CD4-positive, alpha-beta T cell treated with Interleukin-17A for 1 hour (primary cell): ENCODE measurements at places on chromosomes 4 and X.

DNA sequence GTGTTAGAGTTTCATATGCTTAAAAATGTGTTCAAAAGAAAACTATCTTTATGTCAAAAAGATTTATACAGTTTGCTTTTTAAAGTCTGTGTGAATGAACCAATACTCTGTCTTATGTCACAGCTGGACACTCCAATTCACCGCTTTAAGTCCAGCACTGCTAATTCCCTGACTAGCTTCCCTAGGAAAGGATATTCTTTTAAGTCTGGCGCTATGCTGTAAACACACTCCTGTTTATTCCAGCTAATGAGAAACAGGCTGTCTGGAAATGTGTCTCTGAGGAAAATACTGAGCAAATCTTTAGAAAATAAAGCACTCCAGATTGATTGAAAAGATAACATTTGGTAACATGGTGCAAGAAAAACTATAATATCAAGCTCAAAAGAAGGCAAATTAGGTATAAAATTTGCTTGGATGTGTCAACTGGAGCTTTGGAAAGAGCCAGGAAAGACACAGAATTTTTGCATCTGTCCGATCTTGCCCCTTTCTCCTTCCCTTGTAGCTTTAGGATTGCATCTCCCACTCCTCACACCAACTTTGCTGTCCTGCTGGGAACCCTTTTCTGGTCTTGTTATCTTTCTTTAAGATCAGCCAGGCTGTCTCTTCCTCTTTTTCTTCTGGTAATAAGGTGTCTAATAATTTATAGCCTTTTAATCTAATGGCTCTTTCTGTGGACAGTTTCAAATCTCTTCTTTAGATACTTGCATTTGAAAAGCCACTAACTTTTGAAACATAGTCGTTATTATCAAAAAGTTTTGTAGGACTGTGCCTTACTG lies 40.9 kb upstream of the VEGFC start:
- no peak for DNase-seq

- no peak for DNase-seq
These were observed 2.0 kb downstream of the DHX15 start for GRCh38 chr4:24582235-24582832.

- peak; percentile 40 for DNase-seq
These were observed 1.0 kb upstream of the TLR1 start for GRCh38 chr4:38805530-38806145.

- no peak for DNase-seq
These were observed 34.9 kb downstream of the DRD5 start for GRCh38 chr4:9816285-9816684.

- peak; percentile 21 for DNase-seq
These were observed 82.9 kb downstream of the RTL5 start for GRCh38 chrX:72048510-72049455.

- no peak for DNase-seq
These were observed 964.9 kb upstream of the GRIA3 start for GRCh38 chrX:122219226-122219625.

DNA sequence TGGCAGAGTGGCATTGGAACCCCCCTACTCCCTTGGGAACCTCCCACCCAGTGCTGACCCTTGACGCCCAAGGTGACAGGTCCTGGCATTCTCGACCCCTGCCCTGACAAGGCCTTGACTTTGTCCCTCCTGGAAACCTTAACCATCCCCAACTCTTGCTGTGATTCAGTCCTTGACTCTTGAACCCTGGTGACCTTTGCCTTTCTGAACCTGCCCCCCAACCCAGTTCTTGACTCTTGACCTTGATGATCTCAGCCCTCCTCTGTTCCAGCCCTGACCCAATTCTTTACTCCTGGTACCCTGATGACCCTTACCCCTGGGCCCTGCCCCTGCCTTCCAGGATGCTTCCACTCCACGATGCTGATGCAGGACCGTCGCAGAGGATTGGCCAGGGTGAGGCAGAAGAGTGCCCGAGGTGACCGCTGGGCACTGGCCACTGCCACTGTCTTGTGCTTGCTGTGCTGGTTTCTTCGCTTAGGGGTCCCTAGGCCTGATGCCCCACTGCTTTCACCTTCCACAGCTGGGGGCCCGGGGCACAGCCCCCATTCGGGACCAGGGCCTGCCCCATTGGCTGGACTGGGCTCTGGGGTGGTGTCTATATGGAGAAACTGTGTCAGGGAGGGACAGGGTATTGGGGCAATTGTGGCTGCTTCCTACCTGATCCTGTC lies 1.7 kb downstream of the CACNA1F start:
- DNase-seq = no peak

GRCh38 chr4:159190651-159191050 lies 87.8 kb downstream of the RAPGEF2 start:
- no peak for DNase-seq

- no peak for DNase-seq
These were observed 79.5 kb downstream of the HMGB2 start for GRCh38 chr4:173254646-173255045.

- no peak for DNase-seq
These were observed 108.8 kb upstream of the RPL34 start for GRCh38 chr4:108511618-108512017.

- DNase-seq = no peak
These were observed 18.8 kb upstream of the DSPP start for GRCh38 chr4:87589531-87589930.

DNA sequence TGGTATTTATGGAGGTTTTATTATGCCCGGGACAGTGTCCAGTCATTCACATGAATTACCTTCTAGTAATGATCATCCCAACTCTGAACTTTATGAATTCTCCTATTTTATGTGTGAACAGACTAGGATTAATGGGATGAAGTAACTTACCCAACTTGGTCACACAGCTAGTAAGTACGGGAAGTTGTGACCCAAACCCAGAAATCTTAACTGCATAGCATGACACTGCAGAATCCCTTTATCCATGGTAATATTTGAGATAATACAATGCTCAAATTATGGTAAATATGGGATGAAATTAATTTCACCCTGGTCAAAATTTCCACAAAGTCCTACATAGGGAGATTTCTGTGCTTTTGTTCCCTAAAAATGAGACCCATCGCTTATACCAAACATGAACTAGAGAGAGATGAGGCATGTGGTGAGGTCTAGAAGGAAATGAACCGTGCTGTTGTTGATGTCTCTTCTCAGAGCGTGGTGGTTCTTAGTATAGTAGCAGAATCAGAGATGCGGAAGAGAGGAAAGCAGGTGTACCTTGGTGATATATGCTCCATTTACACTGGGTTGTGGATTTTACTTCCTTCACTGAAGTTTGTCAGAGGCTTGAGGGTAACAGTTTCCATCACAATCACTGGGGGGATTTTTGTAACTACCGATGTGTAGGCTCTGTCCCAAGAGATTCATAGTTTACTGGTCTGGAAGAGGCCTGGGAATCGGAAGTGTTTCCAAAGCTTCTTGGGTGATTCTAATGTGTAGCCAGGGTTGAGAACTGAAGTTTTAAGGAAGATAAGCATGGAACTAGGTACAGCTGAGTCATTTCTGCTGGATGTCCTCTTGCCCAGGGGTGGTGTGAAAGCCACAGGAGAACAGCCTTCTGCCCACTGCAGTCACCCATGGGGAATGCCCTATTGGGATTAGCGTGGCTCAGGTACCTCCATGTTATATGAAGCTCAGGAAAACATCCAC lies 30.2 kb upstream of the FAM9C start:
- DNase-seq = peak; percentile 49

- no peak for DNase-seq
These were observed at the start of gene FGF13 for GRCh38 chrX:138711399-138712347. TSS of gene FGF13 (minus strand) at chrX:138711717. CDS start at chrX:138711003, 714 bp downstream.

DNA sequence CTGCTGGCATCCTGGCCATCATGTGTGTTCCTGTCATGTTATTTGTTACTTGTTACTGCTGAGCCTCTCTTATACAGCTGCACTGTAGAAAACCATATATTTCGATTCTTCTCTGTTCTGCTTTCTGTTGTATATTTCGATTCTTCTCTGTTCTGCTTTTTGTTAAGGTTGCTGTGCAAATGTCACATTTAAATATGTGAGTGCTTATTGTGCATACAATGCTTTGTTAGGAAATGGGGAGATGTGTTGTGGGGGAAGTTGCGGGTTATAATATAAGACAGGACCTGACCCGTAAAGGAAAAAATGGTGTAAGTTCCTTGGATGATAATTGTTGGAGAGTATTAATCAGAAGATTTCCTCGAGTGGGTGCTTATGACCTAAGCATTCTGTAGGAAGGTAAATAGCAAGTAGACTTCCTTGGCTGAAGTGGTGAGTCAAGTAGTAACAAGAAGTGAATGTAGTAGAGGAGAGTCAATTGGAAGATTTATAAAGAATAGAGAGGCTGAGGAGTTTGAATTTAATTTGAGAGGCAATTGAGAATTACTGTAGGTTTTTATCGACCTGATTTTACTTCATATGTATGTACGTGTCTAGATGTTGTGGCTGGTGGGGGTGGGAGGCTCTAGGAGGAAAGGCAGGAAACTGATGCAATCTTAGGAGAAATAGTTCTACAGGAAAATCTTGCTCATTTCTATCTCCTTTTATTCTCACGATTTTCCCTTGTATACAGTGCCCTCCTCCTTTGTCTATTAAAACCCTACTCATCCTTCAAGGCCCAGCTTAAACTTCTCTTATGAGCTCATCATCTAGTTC lies 8.5 kb downstream of the OGT start:
- DNase-seq = no peak

DNA sequence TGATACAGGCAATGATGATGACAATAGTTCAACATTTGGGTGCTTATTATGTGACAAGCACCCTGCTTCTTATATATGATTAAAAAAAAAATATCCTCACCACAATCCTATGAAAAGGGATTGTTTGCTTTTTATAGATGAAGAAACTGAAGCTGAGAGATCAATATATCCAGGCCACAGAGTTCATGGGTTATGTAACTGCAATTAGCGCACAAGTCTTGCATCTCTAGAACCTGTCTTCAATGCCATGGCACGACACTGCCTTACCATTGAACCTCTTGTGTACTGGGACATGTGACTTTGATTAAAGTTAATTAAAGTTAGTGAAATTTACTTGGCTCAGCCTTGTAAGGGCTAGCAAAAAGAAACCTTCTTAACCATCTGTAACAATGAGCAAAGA lies 599.7 kb downstream of the ADGRL3 start:
- no peak for DNase-seq

DNA sequence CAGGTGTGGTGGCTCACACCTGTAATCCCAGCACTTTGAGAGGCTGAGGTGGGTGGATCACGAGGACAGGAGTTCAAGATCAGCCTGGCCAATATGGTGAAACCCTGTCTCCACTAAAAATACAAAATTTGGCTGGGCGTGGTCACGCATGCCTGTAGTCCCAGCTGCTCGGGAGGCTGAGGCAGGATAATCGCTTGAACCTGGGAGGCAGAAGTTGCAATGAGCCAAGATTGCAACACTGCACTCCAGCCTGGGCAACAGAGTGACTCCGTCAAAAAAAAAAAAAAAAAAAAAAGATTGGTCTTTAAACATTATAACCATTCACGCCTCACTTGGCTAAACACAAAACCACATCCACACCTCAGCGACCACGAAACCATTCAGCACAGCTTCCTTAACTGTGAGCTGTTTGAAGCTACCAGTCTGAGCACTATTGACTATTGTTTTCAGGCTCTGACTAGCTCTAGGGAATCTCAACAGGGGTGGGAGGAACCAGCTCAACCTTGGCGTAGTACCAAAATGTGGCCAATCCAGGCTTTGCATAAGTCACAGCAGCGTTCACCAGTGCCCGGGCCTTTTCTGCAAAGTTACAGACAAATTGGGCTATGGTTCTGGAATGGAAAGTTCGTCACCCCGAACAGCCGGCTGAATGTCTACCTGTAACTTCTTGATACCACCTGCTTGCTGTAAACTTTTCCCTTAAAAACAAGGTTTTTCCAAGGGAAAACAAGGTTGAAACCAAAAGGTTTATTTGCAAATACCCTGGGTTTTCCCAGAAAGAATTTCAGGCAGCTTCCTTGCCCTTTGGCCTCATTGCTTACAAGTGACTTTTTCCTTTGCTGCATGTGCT lies 73.6 kb upstream of the DHX15 start:
- DNase-seq = no peak

DNA sequence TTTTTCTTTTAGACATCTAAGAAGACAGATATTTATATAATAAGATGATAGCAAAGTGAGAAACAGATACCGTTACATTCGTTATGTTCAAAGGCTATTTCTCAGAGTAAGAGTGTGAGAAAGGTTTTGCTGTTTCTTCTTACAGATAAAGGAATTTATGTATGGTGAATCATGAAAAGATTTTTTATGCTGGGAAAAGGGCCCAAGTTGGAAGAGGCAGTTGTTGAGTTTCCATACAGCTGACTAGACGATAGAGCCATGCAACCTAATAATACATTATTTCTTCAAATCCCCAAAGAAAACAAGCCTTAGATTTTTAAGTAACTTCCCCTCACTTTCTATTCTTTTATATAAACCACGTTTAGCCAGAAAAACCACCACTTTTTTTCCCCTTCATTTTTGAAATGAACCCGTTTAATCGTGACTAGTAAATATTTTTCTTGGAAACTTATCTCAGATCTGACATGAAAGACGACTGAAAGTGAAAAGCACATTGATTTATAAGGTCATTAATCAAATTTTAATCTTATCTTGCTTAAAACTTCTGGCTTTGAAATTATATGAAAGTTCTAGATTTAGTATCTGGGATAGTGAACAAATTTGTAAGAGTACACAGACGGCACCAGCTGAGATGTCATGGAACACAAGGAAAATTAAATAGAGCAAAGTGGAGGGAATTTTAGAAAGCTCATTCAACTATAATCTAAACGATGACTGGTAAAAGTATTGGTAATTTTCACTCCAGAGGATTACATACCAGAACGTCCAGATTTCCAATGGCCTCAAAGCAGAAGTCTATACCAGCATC lies 10.9 kb downstream of the ADH6 start:
- no peak for DNase-seq

GRCh38 chr4:18847249-18847890 lies 825.8 kb upstream of the LCORL start:
- no peak for DNase-seq

DNA sequence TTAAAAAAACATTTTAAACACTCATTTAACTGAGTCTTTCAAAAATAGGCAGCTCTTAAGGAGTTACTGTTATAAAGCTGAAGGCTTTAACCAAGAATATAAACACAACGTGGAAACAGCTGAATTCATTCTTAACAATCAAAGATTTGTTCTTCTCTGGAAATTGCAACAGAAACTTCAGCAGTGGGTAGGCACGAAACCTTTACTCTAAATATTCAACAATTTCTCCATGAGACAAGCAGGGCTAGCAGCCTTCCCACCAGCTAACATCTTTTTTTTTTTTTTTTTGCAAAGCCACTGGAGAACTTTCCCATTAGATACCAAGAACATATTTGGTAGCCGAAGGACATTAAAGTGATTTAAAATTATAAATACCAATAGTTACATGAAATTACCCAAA lies 78.2 kb upstream of the PRSS48 start:
- DNase-seq = no peak

DNA sequence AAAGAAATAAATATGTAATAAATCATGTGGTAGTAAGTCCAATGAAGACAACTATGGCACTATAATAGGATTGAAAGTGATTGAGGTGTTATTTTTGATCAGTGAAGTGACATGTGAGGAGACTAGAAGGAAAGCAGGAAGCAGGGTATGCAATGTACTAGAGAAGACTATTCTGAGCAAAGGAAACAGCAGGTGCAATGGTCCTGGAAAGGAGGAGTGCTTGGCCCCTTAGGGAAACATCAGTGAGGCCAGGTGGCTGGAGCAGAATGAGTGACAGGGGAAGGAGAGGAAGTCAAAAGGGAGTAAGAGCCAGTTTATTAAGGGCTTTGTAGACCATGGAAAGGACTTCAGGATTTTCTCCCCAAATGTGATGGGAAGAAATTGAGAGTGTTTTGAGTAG lies 207.6 kb upstream of the HCCS start:
- DNase-seq = no peak
